ENCODE measurements at places on chromosomes 16 and 17.

- no peak for ATAC-seq
These were observed 2.0 kb upstream of the KRT24 start for GRCh38 chr17:40705584-40705983.

GRCh38 chr16:11494029-11494428, 92.7 kb downstream of the LITAF start:
- no peak for ATAC-seq

DNA sequence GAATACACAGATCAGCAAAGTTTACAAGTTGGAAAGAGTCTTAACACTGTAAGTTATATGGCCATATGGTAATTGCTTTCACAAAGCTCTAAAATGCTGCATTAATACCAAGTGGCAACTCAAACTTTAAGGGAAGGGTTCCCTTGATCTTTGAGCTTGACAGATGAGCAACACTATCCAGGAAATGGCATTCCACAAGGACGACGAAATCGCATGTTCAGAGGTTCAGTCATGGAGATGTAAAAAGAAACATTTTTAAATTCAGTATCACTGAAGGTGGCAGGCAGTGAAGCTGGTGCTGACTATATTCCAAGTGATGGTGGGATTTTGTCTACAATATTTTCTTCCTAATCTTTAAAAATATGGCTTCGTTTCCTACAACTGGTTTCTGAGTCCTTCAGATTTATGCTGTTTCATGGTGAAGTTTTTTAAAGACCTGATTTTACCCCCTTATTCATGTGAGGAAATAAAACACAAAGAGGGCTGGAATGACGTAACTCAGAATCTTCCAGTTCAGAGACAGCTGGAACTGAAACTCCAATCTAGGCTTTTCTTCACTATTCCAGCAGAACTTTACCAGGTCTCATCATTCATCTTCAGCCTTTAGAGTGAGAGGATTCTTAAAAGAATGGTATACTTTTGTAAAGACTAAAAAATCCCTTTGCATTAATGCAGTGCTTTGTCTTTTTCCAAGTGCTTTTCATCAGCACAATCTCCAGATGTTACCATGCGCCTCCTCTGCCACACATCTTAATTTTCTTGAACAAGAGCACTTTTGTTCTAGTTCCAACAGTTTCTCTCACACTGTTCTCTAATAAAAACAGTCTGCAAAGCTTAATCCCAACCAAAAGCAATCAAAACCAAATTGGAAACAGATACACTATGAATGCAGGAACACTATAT, 20.2 kb downstream of the CHCT1 start:
- ATAC-seq, result peak; percentile 78

GRCh38 chr16:17451843-17452242, 18.9 kb downstream of the XYLT1 start:
- ATAC-seq, result no peak

- ATAC-seq, result peak; percentile 2
These were observed 581 bp downstream of the CD68 start for GRCh38 chr17:7579834-7580603.

- ATAC-seq, result no peak
These were observed 55.0 kb upstream of the ZNF469 start for GRCh38 chr16:88327561-88328312.

DNA sequence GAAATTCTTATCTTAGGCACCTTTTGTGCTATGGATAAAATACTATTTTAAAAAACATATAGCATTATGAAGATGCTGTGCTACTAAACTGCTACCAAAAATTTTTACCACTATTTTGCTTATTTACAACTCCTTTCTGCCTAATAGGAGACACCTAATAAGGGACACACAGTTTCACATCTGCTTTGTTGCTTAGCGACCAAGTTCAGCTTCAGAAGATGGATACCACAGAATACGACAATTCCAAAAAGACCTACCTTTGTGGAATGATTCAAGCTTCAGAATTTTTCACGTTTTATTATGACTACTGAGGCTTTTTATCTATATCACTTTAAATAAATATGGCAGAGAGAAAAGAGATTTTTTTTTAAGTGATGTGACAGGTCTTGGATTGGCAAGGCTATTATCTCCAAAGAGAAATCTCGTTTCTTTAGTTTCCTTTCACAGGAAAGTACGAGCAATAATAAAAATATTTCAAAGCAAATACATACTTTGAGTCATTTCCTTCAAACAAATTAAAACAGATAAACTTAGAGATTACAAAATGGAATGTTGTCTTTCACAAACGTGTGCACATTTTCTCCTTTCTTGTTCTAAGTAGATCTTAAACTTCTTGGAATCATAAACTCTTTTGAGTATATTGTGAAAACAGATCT, 35.4 kb downstream of the SPAG9 start:
- ATAC-seq, result peak; percentile 60

- ATAC-seq, result no peak
These were observed 448.1 kb upstream of the DYNLRB2 start for GRCh38 chr16:80092681-80093080.

- peak; percentile 81 for ATAC-seq
These were observed 27.8 kb downstream of the BAHCC1 start for GRCh38 chr17:81422776-81423697.

DNA sequence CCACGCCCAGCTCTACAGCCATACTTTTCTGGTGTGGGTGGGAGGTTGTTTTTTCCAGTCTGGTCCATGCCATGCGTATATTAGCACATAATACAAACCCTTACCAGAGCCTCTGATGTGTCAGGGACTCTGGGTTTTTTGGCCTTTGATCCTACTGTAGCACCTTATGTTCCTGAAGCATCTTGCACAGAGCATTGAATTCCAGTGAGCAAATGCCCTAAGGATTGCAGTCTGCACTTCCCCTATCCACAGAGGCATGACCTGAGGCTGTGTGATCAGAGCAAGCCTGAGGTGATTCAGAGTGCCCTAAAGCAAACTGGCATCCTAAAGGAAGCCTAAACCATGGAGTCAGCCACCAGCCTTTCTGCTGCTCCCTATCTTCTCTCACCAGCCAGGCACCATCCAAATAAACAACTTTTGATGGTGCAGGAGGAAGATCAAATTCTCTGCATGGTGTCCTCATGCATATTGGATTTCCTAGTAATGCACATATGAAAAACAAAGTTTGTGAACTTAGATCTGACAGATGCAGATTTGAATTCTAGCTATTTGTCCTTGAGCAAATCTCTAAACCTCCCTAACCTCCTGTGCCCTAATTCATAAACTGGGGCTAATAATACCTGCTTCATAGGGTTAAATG, 41.2 kb upstream of the HAS3 start:
- peak; percentile 61 for ATAC-seq

GRCh38 chr16:70324998-70325747, 21.5 kb upstream of the DDX19A start:
- no peak for ATAC-seq

DNA sequence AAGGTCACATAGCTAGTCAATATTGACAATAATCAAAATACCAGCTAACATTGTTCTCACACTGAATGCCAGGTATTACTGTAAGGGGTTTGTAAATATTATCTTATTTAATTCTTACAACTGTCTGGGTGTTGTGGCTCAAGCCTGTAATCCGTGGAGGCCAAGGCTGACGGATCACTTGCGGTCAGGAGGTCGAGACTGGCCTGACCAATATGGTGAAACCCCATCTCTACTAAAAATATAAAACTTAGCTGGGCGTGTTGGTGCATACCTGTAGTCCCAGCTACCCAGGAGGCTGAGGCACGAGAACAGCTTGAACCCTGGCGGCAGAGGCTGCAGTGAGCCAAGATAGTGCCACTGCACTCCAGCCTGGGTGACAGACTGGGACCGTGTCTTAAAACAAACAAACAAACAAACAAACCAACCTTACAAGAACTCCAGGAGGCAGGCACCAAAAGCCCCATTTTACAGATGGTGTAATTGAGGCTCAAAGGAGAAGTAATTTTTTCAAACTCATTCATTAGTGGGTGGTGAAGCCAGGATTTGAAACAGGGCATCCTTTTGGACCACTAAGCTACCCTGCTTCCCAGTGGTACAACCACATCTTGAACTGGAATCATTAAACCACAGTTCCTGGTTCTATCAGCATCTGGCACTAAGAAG, 104.3 kb downstream of the XYLT1 start:
- ATAC-seq, result no peak

GRCh38 chr17:1720856-1721386, 3.6 kb upstream of the WDR81 start:
- no peak for ATAC-seq

DNA sequence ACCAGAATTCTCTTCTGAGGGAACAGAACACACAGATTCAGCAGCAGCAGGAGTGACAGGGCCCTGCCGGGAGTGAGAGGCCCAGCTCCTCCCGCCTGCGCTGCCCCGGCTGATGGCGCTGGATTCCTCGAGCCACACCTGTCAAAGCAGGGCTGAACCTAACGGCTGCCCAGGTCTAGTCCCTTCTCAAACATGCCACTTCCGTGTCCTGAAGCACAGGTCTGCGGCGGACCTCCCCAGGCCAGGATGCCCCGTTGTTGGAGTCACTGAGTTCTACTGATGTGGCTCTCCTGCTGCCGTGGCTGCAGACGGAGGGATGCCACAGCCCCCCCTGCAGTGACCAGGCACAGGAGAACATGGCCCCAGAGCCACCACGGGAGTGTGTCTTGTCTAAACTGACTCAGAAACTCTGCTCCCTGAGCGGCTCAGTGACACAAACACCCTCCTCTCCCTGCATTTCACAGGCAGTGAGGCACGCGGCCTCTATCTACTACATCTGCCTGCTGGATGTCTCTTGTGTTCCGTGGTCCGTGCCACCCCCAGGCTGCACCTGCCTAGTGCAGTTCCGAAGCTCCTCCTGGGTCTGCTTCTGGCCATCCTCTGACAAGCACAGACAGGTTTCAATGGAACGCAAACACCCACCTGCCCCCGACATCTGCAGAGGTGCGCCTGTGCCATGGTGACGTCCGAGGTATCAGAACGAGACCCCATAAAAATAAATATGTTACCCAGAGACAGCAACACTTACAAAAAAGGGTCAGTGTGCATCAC, 44.7 kb upstream of the DNAH17 start:
- no peak for ATAC-seq

DNA sequence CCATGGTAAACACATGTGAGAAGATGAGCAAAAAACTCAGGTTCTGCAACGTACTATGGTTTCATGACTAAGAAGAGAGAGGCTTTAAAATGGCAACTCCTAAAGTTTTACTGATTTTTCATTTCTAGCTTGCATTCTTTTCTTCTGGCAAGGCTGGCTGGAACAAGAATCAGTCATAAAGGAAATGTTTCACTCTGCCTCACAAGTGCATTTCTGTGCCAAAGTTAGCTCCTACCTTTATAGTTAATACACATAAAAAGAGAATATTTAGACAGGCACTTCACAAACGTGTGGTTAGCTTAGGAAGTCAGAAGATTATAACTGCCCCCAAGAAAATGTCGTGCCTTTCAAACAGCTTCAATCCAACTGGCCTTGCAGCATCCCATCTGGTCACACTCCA, 417.1 kb upstream of the CDH11 start:
- no peak for ATAC-seq

DNA sequence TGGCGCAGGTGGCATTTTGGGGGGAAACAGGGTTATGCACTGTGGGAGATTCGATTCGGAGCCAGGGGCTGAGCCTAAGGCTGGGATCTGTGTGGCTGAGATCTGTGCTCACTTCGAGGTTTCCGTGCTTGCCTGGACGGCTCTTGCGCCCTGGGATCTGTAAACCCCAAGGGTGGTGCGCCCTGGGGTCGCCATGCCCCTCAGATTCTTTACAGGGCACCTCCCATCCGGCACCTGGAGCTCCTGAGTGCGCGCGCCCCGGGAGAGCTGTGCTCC, 377 bp downstream of the SLC13A5 start:
- ATAC-seq, result no peak

GRCh38 chr17:78239489-78239931, 8.1 kb downstream of the TMEM235 start:
- ATAC-seq, result no peak

GRCh38 chr16:61891460-61891859, 144.8 kb downstream of the CDH8 start:
- no peak for ATAC-seq

- no peak for ATAC-seq
These were observed 9.1 kb downstream of the TP53I13 start for GRCh38 chr17:29577385-29578211.

DNA sequence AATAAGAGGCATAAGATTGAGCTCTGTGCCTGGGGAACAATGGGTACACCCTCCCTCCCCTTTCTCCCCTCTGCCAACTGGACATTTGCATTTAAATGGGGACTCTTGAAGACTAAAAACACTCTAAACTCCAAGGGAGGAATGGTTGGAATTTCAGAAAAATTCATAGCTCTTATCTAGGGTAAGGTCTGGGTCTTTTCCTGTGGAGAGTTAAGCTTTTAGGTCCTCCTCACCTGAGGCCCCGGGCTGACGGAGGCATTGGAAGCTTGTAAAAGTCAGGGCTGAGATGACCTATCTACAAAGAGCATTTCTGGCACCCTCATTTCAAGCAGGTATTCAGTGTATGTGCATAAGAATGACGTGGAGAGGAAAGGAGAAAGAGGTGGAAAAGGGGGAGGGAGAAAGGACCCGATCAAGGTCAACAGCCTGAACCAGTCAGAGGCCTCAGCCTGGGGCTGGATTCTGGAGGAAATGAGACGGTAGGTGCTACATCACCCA, 78.0 kb downstream of the RAP1GAP2 start:
- ATAC-seq, result no peak

DNA sequence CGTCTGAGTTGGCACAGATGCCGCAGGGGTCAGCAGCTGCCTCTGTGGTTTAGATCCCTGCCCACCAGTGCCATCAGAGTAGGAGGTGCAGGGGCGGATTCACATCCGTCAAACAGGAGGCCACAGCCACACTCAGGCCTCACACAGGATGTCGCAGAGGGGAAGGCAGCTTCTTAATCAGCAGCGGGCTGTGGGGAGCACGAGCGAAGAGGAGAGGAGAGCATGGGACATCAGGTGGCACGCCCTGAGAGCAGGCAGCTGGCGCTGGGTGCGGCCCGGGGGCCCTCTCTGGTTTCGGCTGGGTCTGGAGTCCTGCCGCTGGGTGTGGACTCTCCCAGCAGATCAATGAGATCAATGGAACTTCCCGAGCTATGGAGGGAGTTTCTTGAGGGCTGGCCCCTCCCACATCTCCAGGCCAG, 9.6 kb downstream of the LLGL2 start:
- ATAC-seq, result no peak

GRCh38 chr17:46024590-46024989, 25.5 kb downstream of the STH start:
- no peak for ATAC-seq

GRCh38 chr17:57603546-57603945, 141.6 kb downstream of the CCDC182 start:
- ATAC-seq, result no peak

DNA sequence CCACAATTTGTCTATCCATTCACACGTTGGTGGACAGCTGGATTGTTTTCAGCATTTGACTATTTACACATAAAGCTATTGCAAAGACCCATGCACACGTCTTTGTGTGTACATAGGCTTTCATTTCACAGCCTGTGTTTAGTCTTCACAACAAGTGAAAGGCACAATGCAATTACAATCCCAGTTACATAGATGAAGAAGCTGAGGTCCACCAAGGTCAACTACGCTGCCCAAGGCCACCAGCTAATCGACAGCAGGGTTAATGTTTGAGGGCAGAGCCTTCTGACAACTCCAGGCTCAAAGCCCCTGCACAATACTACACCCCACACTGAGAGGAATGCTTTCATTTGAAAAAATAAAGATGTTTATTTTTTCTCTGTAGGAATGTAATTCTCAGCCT, 93.6 kb upstream of the CDH13 start:
- no peak for ATAC-seq

GRCh38 chr17:40068917-40069750, 6.4 kb downstream of the THRA start:
- peak; percentile 31 for ATAC-seq

Measured in SK-N-SH treated with all-trans-retinoic acid at 6 μM for 48 hours (cell line).